HFFc6 (cell line): ENCODE measurements at places on chromosomes 4 and X.

DNA sequence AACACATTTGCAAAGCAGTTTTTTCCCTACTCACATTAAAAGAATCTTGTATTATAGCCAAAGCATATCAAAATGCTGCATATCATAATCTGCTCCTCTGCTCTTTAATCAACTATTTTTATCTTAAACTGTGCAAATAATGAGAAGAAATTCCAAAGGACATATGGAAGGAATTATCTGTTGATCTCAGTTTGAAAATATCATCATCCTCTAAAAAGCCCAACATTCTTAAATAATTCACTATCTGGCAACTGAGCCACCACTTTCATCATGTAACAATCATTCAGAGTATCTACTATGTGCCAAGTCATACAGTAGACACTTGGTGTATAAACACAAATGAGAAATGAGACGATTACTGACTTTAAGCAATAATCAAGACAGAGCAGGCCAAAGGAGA, 63.0 kb downstream of the PRSS12 start:
- DNase-seq, result peak; percentile 89

DNA sequence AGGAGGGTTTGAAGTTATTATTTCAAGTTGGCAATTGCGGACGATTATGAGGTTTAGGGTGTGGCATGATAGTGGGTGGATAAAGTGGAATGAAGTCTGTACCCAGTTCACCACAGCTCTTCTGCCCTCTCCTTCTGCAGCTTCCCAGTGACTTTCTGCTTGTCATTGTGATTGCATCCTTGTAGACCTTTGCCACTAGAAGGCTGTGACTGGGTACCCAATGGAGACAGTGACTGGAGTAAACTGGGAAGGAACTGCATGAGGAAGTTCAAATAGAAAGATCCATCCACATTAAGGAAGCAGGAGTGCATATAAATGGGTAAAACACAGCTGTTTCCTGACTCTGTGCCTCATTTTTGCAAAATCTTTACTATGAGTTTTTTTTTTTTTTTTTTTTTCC, 53.5 kb upstream of the SPANXN3 start:
- DNase-seq, result no peak

DNA sequence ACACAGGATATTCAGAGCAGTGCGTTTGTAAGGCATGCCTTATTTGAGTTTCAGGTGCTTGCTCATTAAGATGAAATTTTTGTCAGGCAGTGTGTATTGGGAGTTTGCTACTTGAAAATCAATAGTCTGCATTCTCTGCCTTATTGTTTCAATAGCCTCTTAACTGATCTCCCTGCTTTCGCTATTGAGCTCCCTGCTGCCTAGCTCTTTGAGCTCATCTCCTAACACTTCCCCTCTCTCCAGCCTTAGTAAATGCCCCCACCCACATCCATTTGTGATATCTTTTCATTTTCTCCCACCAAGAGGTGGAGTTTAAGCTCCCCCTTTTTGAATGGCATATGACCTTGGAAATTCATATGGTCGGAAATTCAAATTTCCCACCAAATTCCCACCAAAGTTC, 256.6 kb downstream of the IL1RAPL1 start:
- DNase-seq, result no peak

DNA sequence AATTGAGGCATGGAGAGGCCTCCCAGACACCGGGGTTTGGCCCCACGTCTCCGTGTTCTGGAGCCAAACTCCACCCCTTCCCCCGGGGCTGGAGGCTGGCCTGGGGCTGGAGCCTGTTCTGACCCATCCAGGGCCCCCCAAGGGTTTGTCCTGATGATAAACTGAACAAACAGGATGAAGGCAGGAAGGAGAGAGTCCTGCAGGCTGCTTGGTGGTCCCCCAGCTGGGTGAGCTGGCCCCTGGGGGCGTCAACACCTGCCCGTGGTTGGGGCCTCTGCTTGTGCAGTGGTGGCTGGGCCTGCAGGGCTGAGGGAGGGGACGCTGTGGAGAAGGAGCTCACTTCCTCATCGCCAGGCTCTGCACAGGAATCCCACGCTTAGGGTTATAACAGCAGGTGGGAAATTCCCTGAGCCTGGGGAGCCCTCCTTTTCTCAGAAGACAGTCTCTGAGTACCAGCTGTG, 2.3 kb downstream of the SH3TC1 start:
- no peak for DNase-seq

DNA sequence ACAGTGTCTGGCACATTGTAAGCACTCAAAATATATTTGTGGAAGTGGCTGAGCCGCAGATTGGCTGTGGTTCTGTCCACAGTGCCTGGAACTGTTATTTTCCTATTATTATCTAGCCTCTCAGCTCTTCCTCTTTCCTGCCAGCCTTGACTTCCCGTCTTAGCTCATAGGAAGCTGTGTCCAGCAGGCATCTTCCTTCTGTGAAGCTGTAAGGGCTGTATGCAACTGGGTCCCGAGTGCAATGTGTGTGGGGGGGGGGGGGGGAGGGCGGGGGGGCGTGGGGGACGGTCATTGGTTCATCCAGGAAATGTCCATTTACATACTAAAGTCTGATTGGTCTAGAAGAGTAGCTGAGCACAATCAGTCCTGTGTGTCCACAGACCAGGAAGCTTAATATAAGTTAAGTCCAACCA, 210.7 kb downstream of the PDGFRA start:
- DNase-seq, result peak; percentile 17

DNA sequence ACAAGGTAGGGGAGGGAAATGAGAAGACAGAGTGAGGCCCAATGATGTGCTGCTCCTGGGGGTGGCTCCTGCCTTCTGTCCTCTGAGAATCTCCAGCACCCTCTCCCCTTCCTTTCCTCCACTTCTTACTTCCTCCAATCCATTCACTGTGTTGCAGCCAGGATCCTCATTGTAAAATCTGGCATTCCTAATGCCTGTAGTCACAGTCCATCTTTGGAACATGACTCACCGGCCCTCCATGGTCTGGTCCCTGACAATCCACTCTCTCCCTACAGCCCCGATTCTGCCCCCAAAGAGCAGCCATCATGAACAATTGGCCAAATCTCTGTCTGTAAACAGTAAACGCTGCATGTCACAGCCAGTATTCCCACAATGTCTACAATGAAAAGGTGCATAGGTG, 72.9 kb downstream of the CLNK start:
- DNase-seq, result peak; percentile 85

GRCh38 chrX:136034668-136035067, 49.4 kb downstream of the SLC9A6 start:
- DNase-seq, result no peak

DNA sequence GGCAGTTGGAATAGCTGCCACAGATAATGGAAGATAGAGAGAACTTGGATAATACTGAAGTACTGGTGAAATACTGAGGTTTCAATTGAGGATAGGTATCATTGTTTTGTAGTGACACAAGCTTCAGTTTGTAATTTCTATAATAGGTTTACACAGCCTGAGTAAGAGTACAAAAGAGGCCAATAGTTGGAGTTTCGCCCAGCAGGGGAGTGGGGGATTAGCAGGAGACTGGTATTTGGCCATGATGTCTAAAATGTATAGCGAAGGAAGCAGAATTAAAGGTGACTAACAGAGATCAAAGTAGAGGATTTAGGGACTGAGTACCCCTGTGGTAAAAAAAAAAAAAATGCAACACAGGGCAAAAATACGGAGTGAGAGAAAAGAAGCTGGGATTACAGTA, 129.5 kb downstream of the KCTD8 start:
- no peak for DNase-seq

GRCh38 chrX:38000706-38001105, 5.6 kb upstream of the SYTL5 start:
- no peak for DNase-seq

GRCh38 chr4:1850276-1850675, 5.7 kb downstream of the LETM1 start:
- no peak for DNase-seq

GRCh38 chr4:137422666-137423065, 109.6 kb downstream of the PCDH18 start:
- DNase-seq, result no peak

- DNase-seq, result no peak
Measured at GRCh38 chr4:94909645-94910044, 151.9 kb downstream of the BMPR1B start.

GRCh38 chrX:118345464-118346257, at the start of gene WDR44:
TSS of gene WDR44 (plus strand) at chrX:118346106. CDS start at chrX:118346504, 398 bp downstream.
- peak; percentile 90 for DNase-seq

DNA sequence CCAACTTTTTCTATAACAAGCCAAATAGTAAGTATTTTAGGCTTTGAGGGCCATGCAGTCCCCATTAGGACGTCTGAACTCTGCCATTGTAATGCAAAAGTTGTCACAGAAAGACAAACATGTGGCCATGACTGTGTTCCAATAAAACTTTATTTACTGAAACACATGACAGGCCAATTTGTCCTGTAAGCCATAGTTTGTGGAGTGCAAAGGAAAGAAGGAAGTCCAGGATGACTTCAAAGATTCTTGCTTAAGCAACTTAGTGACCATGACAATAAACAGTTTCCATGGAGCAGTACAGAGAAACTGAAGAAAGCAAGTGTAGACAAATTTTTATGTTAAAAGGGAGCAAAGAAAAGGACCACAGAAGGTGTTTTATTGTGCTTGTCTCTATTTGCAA, 35.0 kb upstream of the MYOZ2 start:
- DNase-seq, result no peak

DNA sequence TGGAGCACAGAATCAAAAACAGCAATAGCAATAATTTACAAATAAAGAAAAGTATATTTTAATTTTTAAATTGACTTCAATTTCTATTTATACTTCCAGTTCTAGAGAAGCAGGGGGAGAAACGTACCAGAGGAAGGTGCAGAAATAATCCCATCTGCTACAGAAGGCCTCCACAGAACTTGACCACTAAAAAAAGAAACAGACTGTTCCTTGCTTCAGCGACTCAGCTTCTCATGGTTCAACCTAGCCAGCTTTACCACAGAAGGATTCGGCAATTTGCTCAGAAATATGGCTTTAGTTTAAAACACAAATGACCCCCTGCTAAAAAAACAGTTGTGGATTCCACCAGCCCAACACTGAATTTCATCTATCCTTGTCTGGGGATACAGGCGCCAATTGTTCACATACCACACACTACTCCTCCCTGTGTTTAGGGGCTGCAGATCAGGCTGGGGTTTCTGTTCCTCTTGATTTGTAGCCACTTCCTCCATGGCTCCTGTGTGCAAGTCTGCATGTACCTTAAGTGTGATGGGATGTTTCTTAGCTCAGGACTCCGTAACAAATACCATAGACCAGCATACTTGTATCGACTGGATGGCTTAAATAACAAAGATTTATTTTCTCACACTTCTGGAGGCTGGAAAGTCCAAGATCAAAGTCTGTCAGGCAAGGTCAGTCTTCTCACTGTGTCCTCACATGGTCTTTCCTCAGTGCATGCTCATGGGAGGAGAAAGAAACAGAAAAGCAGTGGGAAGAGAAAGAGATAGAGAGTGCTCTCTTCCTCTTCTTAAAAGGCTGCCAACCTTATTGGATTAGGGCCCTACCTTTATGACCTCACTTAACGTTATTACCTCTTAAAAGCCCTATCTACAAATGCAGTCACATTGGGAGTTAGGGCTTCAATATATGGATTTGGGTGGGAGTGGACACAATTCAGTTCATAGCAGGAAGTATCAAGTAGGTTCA, 79.1 kb downstream of the AMOT start:
- no peak for DNase-seq

- no peak for DNase-seq
Measured at GRCh38 chr4:94959307-94959706, 201.6 kb downstream of the BMPR1B start.

GRCh38 chr4:181018472-181018871, 1224.7 kb upstream of the TENM3 start:
- DNase-seq, result no peak

- no peak for DNase-seq
Measured at GRCh38 chrX:127558811-127559210, 493.4 kb downstream of the ACTRT1 start.

DNA sequence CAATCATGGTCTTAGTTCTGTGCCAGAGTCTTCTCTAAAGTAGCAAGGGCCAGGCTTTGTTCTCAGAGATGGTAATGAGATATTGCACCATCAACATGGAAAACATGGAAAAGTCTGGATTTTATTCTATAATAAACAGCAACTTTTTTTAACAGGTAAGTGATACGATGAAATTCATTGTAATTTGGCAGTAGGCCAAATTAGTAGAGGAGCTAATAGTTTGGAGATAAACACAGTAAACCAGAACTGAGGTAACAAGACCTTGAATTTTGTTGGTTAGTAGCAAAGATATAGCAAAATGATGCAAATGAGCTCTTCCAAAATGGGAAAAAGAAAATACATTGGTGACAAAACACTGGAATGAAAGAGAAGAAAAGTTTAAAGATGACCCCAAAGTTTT, 126.6 kb downstream of the TET2 start:
- no peak for DNase-seq

- DNase-seq, result no peak
Measured at GRCh38 chrX:134909261-134909660, 81.5 kb upstream of the SMIM10 start.

- DNase-seq, result no peak
Measured at GRCh38 chr4:140450352-140450751, 22.9 kb upstream of the CLGN start.

DNA sequence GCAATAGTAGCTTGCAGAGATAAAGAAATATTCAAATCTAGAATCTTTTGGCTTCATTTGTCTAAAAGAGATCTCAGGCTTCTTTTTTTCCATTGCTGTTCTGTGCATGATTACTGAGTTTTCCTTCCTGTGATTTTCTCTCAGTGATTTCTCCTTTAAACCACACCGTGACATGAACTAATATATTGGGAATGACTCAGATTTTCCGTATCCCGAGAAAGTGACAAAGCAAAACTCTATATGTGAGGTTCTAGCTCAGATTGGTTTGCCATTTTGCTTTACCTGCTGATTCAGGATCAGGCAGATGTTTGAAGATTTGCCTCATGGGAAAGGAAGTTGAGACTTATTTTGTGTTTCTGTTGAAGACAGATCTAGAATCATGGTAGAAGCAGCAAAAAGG, 59.4 kb downstream of the MTHFD2L start:
- DNase-seq, result peak; percentile 73

DNA sequence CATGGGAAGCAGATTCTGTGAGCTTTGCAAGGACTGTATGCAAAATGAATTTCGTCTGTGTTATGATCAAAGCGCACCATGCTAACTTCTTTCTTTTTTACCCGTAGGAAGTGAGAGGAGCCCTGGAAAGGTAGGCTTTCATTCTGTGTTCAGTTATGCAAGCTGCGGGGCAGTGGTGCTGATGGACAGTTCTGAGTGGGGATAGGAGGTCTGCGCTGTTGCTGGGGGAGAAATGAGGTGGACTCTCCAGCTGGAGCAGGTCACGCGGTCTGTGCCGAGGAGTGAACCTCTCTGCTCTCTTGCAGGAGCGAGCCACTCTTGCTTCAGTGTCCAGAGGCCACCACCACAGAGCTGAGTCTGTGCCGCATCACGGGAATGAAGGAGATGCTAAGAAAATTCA, 4.5 kb downstream of the TRIML1 start:
- DNase-seq, result no peak

- DNase-seq, result peak; percentile 60
Measured at GRCh38 chr4:149708513-149709130, 107.0 kb downstream of the IQCM start.

DNA sequence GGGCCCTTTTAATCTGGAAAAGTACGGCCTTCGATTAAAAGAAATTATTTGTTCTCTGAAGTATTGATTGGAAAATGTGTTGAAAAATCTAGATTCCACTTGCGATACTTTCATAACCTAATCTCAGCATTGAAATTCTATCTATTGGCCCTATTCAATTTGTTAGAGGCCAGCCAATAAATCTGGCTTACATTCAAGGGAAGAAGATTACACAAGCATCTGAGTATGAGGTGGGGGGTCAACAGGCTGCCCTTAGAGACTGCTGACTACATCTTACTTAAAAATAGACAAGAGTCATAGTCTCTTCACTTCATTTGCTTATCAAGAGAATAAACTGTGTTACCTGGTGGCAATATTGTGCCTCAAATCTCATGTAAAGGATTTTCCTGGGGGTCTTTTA, 248.0 kb upstream of the KCNIP4 start:
- DNase-seq, result no peak

- DNase-seq, result no peak
Measured at GRCh38 chr4:38231626-38232025, 271.4 kb downstream of the PTTG2 start.
